ENCODE measurements at places on chromosomes 7 and 10.

GRCh38 chr7:143850682-143851081 lies 51.3 kb downstream of the TCAF1 start:
- no peak for DNase-seq

- DNase-seq, result no peak
Measured at GRCh38 chr7:134850066-134850465, 70.6 kb downstream of the CALD1 start.

DNA sequence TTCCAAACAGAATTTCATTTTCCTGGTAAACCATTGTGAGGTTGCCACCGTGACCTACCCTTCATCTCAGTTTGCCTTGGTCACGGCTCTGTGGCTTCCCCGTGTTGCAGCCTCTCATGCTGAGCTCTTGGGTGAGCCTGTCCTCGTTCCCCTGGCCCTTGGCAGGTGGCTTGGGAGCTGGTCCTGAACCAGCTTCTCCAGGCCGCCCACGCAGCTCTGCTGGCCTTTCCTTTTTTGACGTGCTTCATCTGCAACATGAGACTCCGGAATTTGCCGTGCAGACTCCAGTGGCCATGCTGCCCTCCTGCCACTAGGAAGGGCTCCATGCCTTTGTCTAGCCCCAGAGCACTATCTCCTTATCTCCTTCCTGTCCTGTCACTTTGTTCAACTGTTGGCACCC lies 93.0 kb upstream of the NPS start:
- DNase-seq, result no peak

GRCh38 chr10:74255214-74255613 lies 104.2 kb downstream of the ADK start:
- no peak for DNase-seq

DNA sequence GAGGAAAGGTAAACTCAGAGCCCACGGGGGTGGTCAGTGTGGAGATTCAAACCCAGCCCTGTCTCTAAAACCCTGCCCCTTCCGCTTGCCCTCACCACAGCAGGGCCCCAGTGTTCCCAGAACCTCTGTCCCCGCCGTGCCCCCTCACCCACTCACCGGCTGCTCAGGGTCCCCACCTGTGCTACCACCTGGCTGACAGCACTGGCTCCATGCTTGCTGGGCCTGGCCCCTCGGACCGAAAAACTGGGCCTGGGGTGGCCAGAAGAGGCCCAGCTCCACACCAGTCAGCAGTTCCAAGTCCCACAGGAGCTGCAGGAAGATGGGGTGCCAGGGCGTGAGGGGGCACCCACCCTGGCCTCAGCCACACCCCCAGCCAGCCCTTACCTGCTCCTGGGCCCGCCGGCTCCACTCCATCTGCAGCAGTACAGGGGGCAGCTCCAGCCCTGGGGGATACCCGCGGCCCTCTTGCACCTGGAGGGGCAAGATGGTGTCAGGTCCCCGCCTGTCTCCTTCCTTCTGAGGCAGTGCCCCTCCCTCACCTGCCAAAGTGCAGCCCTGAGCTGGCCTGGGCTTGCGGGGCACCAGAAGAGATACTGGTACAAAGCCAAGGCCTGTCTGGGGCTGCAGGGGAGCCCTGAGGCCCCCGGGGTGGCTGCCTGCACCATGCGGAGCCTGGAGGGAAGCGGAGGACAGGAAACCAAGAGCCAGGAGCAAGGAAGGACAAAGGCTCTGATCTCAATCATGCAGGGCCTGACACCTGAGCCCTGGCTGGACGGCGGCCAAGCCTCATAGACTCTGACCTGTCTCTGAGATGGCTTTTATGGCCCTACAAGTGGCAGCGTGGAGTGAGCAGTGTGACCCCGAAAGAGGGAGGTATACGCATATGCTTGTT lies 11.7 kb downstream of the ATP6V1F start:
- DNase-seq, result no peak

DNA sequence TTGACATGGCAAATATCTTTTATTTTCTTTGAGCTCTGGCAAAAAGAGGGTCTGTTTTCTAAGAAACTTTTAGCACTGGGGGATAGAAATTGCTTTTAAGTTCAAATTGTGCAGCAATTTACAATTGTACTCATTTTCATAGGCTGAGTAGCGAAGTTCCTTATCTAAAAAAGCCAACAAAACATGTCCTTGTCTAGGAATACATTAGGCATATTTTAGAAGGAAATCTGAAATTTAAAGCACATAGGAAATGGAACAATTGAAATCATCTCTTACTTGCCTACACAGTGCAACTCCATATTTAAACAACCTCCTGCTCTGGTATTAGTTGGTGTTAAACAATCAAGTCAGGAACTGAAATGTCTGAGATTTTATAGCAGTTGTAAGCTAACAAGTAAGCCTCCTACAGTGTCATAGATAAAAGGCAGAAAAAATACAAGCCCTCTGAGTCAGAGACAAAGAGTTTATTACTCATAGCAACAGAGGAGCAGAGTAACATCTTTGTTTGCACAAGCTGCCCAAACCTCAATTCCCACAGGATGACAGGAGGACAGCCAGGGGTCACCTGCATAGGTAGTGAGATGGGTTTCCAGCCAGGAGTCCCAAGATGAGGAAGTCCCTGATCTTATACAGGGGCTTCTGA lies 280.2 kb upstream of the HGF start:
- no peak for DNase-seq

GRCh38 chr7:132135746-132136385 lies 440.4 kb downstream of the PLXNA4 start:
- no peak for DNase-seq

DNA sequence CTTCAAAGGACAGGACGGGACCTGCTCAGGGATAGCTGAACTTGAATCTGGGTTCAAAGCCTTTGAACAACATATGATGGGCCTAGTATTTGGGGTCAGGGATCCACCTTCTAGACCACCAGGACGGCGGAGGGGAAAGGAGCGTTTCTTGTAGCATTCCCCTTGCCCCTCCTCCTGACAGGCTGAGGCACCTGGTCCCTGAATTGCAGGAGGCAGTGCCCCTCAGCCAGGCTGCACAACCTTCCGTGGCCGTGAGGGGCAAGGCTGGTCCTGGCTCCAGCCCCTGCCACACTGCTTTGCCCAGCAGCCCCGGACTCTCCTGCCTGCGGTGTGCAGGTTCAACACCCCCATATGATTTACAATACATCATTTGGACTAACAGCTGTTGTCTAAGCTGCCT lies 58.1 kb downstream of the INSIG1 start:
- DNase-seq, result no peak

DNA sequence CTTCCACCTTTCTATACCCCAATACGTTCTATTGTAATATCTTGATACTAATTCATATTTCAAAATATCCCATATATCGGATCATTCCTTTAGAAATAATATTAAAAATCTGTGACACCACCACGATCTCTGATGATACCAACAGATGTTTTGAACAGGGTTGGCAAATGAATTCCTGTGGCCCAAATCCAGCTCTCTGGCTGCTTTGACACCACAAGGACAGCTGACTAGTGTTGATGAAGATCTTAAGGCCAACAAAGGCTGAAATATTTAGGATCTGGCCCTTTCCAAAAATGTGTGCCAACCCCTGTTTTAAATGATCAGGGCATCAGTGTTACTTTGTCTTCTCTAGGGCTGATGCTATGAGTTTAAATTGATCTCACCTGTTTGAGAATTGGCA lies 380.7 kb upstream of the PFKP start:
- DNase-seq, result no peak

DNA sequence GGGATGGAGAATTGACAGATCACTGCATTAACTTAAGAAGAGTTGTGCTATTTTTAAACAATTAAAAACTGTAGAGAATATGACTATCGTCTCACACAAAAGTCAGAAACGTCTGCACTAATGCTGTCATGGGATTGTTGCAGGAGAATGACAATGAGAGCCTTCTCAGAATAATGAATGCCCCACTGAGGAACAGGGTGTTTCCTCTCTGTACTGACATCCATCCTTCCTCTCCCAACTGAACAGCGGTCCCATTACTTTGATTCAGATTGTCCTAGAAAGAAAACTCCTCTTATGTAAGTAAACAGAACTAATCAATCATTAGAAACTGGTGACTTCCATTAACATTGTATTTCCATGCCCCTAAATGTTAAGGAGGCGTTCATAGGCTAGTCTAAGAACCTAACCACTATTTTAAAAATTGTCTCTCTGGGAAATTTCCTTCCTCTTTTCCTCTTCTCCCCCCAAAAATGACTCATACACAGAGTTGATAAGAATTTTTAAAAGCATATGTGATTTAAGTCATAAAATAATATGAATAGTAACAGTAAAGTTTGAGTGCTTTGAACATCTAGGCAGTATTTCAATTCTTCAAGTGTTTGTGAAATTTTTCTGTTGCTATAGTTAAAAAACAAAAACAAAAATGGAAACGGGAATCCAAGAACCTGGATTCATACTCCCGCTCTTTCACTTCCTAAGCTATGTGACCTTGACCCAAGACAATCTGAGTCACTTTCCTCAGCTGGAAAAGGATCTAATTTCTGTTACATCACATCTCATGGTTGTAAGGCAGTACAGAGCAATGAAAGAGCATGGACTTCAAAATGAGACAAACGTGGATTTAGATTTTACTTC lies 12.7 kb upstream of the MACC1 start:
- DNase-seq, result no peak

DNA sequence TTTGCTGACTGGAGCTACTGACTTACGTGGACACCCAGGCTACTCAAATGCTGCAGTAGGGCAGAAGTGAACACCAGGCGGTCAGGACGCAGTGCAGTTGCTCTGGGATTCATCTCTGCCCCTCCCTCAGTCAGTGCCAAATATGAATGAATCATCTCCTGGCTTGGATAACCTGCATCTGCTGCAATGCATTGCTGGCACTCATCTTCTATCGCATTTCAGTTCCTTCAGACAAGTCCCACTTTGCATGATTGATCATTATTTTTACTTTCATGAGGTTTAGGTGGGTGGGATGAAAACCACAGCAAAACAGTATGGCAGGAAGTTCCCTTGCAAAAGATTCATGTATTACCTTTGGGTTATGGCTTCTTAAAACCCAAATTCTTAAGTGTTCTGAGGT lies 224.6 kb upstream of the NRP1 start:
- DNase-seq, result no peak

GRCh38 chr7:53699215-53699837 lies 663.9 kb downstream of the POM121L12 start:
- no peak for DNase-seq

DNA sequence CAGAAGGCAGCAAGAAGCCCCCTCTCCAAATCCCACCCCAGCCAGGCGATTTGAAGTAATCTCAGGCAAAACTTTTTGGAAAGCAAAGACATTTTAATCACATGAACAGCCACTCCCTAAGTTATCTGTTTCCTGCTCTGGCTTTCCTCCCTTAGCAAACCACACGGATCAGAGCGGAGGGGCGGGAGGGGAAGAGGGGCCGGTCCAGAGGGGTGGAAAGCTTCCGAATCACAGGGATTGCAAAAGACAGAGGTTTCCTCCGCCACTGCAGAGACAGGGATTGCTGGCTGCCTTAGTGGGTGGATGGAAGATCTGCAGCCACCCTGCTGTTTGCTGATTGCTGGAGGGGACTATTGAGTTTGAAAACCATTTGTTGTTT lies 41.2 kb downstream of the ZCCHC24 start:
- no peak for DNase-seq

DNA sequence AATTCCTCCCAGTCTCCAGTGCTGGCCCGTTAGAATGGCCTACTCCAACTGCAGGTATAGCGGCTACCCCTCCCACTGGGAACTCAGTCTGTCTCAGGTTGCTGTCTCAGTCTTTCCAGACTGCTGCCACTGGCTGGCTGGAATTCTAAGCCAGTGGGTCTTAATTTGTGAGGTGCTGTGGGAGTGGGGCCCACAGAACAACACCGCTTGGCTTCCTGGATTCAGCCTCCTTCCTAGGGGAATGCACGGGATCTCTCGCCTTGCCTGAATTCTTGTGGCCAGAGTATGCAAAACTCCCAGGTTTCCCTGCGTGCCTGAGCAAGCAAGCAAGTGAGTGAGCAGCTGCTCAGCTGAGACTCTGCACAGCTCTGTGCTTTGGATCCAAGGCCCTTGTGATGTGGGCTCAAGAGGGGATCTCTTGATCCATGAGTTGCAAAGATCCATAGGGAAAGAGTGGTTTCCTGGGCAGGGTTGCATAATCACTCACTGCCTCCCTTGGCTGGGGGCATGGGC lies 41.5 kb upstream of the GPR141 start:
- DNase-seq, result no peak

DNA sequence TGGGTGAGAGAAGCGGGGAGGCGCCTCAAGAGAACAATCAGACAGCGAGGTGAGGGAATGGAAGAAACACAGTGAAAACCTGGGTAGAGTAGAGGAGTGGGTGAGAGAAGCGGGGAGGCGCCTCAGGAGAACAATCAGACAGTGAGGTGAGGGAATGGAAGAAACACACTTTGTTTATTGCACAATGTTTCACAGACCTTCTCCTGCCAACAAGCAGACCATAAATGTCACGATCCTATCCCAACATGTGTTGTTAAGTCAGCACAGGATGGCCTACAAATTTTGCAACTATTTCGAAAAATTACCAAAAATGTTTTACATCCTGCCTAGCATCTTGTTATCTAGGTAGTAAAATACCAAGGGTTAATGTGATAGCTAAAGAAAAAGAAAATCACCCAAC lies 115.3 kb downstream of the JAZF1 start:
- DNase-seq, result no peak

- DNase-seq, result no peak
Measured at GRCh38 chr7:28258240-28258639, 77.6 kb upstream of the JAZF1 start.

- DNase-seq, result no peak
Measured at GRCh38 chr7:103117465-103117864, 31.4 kb downstream of the NAPEPLD start.

- no peak for DNase-seq
Measured at GRCh38 chr7:85587785-85588184, 400.9 kb upstream of the SEMA3D start.

- no peak for DNase-seq
Measured at GRCh38 chr7:136293841-136294391, 316.8 kb upstream of the MTPN start.

DNA sequence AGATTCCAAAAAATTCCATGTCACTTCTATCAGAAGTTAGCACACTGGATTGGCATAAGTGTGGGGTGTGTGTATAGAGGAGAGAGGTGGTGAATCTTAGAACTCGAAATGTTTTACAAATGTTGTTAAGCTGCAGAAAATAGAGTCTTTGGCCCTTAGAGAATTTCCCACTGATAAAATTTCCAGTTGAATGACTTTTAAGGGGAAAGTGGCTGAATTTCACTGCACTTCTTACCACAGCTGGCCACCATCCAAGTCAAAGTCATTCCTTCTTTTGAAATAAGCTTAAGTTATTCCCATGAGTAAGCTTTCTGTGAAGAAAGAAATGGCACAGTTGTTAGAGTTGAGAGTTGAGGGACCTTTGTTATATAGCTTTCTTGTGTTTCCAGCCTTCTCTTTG lies 13.9 kb downstream of the VCL start:
- DNase-seq, result no peak

- DNase-seq, result no peak
Measured at GRCh38 chr10:79004311-79004710, 64.5 kb upstream of the ZMIZ1 start.

DNA sequence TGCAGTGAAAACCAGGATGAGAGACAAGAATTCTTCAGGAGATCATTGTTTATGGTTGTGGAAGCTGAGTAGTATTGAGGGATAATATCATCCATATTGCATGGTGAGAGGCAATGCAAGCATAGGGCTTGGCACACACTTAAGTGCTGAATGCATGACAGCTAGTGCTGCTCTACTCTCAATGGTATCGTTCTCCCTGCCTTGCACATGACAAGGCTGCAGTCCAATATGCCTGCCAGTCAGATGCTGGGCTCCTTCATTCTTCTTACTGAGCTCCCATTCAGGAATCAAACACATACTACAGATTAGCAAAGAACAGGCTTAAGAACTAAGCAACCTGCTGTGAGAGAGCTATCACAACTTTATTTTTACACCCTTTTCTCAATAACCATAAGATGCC lies 72.2 kb downstream of the SORCS1 start:
- no peak for DNase-seq
